Muscle of leg (tissue), 16 donors: ENCODE measurements at places on chromosomes 12 and 14.

- DNase-seq: no peak
Measured at GRCh38 chr12:56758728-56759262, 4.3 kb upstream of the HSD17B6 start.

DNA sequence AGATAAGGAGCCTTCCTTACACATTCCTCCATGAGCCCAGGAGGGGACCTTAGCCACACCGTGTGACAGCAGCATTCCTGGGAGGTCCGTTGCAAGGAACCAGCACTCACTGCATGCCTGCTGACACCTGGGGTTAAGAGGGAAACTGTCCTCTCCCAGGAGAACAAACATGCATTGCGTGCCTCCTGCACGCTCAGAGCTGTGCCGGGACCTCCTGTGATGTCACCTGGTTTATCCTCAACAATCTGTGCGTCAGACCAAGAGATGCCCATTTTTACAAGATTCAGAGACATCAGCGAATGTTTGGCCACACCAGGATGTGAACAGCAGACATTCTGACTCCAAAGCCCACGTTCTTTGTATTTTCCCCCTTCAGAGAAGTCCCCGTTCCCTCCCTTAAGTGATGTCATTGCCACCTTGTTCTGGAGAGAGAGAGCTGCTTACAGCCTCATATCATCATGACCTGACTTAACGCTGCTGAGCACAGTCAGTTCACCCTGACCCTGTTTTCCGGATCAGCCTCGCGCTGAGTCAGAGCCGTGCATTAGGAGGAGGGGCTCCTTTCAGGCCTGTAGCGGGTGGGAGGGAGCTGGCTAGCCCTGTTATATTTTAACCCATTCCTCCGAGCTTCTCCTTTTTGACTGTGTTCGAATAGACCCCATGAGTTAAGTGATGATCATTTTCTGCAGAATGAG is 36.2 kb downstream of the TMEM120B start:
- peak; percentile 61 for DNase-seq

DNA sequence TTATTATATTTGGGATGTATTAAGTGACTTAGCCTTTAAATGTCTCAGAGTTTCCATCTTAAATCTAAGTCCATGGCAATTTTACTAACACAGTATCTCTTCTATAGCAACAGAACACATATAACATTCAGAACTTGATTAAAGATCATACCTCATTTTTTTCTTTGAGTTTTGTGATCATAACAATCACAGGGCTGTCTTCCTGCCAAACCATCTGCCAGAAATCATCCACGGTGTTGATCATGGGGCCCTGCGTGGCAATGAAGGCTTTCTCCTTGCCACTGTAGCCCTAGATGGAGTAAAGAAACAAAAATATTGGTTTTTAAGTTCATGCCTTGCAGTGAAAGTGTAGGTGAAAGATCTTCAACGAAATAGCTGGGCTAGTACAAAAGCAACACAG is 46.7 kb upstream of the PTPRB start:
- DNase-seq: no peak

- DNase-seq: no peak
Measured at GRCh38 chr12:53951577-53952334, 2.9 kb upstream of the HOXC12 start.

- DNase-seq: no peak
Measured at GRCh38 chr12:124242529-124243065, 52.3 kb upstream of the RFLNA start.

GRCh38 chr12:98955284-98955683 is 310.2 kb downstream of the APAF1 start:
- DNase-seq: no peak

DNA sequence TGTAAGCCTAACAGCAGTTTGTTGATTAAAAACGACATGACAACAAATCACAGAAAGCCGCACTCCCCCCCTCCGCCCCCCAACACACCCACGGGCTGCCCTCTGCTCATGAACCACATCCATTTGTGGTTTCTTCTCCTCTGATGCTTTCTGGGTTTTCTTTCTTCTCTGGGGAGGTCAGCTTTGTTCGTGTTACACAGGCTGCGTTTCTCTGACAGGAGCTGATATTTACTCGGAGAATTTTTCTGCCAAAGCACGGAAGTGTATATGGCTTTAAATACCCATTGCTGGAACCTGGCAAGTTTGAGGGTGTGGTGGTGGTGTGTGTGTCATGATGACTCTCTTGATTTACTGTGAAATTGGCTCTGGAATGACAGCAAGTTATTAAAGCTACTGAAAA is 883.7 kb upstream of the TMEM132C start:
- no peak for DNase-seq

DNA sequence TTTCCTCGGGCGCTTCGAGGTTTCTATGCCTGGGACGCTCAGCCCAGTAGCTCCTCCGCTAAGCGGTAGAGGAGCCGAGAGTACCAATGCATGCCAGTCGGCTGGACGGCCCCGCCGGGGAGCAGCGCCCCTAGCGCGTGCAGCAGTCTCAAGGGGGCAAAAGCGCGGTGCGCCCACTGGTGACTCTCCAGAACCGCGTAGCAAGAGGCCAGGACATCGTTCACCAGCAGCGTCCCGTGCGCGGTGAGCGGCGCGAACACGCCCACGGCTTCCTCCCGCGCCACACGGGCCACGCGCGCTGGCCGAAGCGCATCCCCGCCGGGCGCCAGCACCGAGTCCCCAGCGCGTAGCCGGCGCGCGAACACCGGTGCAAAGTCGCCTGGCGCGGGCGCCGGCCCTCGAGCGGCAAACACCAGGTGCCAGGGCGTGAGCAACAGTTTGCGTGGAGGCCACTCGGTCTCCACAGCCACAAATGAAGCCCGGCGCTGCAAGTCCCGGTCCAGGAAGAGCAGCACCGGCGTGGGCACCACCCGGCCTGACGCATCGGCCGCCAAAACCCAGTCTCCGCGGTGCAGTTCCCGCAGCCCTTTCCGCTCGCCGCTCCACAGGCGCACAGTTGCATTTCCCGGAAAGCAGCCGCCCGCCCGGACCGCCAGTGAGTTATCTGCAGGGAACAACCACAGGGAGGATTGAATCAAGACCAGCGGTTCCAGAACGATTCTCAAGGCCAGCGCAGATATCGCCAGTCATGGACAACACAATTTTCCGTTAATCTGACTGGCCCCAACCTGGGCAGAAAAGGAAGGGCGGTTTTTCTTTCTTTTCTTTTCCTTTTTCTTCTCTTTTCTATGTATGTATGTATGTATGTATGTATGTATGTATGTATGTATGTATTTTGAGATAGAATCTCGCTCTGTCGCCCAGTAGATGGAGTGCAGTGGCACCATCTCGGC is 4.5 kb downstream of the DHH start:
- peak; percentile 62 for DNase-seq

DNA sequence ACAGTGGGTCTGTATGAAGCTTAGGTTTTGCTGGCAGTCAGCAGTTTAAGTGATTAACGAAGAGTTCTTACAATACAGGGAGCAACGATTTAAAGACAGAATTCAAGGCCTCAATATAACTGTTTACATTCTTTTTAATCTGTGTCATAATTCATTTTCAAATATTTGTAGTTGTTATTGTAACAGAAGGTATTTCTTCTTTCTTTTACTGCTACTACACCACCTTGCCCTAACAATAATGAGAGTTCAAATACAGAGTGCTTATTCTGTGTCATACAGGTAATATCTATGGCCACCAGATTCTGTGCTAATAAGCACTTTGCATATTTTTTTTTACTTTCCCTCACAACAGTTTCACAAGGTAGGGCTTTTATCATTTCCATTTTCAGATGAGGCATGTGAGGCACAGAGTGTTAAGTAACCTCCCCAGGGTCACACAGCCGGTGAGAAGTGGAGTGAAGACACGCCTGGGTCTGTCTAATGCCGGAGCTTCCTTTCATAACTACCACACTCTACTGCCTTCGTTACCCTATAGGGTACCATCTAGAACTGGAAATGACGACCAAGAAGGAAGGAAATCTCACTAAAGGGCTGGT is 81.9 kb downstream of the PELI2 start:
- no peak for DNase-seq

DNA sequence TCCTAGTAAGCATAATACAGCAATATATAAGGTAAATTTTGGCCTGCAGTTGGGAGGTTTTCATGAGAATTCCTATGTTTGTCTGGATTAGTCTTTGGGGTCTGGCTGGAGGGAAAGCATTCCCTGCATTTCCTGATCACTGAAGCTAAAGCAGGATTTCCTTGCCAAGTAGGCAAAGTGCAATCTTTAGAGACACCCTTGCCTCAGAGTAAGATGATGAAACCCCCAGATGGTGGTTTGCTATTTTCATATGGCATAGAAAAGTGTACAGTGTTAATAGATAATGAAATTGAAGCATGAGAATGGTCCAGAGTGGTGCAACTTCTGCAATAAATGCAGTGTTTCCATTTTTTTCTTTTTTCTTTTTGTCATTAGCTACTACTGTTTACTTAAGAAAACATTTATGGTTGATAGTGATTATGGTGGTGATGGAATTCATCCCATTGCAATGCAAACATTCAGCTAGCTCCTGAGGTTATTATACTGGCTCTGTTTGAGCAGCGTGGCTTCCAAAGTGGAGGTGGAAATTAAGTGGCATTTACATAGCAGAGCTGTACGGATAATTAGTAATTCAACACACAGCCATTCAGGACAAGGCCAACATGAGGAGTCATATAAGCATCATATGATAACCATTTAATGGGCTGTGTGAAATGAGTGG is 276.3 kb downstream of the DUSP6 start:
- DNase-seq: peak; percentile 27

DNA sequence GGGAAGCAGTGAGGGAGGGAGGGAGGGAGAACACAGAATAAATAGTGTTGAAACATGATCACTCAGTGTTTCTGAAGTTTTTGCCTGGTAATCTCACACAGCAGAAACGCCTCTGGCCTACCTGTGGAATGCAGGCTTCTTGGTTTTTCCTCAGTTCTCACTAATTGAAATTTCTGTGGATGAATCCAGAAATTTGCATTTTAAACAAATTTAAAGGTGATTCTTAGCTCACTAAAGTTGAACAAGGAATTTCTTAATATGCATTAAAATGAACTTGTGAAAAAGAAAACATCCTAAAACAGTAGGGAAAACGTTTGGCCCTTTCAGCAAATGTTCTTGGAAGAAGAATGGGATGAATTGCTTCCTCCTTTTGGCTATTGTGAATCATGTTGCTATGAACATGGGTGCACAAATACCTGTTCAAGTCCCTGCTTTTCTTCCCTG is 1.4 kb downstream of the RNASE9 start:
- no peak for DNase-seq

- DNase-seq: peak; percentile 93
Measured at GRCh38 chr12:93778306-93778705, 101.1 kb downstream of the CRADD start.

- peak; percentile 2 for DNase-seq
Measured at GRCh38 chr12:16499611-16500010, 106.4 kb downstream of the LMO3 start.

DNA sequence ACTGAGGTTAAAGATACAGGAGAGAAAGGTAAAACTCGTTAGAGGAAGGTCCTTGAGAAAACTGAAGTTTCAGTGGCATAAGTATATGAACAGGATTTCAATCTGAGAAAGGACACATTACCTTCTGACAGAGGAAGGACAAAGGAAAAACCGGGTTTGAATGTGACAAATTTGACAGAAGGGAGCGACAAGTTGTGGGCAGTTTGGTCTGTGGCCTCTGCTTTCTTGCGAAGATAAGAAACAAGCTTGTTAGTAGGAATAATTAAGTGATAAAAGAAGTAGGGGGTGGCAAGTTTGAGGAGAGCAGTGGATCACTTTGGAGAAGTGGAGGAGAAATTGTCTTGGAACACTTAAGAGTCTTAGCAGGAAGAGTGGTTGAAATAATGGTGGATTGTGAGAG is 5.1 kb downstream of the MON2 start:
- no peak for DNase-seq

DNA sequence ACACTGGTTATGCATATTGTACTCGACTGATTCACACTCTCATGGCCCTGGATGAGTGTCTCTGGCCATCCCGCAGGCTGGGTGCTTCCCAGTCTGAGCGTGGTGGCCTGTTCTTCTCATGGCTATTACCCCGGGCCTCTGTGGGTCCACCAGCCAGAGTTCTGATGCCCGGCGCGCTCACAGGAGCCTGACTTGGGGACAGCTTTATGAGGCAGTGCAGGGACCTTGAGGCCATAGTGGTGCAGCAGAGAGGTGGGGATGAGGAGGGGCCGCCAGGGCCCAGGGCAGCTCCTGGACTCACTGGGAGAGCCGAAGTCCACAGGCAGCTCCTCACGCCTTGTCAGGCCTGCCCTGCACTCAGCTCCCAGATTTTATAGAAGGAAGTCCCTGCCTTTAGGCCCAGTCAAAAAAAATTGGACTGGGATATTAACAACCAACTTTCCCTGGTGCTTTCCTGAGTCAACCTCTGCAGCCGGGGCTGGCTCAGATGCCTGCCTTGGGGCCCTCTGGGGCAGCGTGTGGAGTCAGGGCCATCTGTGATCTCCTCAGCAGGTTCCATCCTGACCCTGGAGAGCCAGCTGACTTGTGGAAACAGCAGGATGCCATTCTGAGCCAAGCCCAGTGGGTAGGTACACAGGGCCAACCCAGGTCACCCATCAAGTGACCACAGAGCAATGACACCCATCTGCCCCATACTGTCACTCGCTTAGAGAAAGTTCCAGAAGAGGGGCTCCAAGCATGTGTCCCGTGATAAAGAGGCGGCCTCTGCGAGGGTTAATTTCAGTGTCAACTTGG is 89.4 kb upstream of the DIO3 start:
- no peak for DNase-seq

- no peak for DNase-seq
Measured at GRCh38 chr12:50166799-50167048, 445 bp downstream of the CERS5 start.

DNA sequence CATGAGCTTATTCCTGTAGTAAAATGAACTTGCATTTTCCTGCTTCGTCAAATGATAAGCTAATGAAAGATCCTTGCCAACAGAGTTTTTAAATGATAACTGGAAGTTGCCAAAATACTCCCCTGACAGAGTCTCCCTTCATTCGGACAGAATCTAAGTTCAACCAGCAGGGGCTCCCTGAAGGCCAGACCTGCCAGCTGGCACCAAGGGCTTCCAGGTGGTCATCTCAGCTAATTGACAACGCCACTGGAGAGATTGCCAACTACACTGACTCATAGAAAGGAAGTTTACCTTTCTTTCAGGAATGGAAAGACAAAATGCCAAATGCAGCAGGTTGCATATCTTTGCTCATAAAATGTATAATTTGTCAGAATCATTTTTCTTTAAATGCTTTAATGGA is 462.8 kb downstream of the GXYLT1 start:
- DNase-seq: no peak

GRCh38 chr14:99860219-99860618 is 67.0 kb downstream of the EML1 start:
- no peak for DNase-seq

- DNase-seq: no peak
Measured at GRCh38 chr12:121390856-121391255, 9.1 kb upstream of the RNF34 start.

DNA sequence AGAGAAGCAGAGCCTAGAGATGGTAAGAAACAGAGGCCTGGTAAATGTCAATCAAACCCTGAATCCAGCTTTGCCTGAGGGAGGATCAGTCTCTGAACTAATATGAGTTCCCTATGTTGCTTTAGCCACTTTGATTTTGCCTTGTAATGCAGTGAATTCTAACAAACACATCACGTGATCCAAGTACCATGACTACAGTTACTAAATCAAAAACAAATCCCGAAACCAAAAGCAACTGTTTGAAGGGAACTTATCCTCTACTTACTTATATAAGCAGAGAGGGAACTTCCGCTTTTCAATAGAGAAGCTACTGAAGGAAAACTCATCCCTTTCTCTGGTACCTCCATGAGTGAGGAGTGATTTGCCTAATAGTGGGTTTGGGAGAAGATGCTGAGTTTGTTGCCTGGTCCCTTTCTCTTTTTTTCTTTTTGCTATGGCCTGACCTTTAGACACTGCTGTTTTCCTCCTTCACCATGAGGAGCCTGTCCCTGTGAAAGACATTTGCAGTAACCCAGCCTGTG is 7.7 kb upstream of the PPTC7 start:
- peak; percentile 91 for DNase-seq

GRCh38 chr12:57157588-57158173 is 10.3 kb upstream of the LRP1-AS start:
- peak; percentile 62 for DNase-seq
